ENCODE measurements at places on chromosomes 6 and 20.

DNA sequence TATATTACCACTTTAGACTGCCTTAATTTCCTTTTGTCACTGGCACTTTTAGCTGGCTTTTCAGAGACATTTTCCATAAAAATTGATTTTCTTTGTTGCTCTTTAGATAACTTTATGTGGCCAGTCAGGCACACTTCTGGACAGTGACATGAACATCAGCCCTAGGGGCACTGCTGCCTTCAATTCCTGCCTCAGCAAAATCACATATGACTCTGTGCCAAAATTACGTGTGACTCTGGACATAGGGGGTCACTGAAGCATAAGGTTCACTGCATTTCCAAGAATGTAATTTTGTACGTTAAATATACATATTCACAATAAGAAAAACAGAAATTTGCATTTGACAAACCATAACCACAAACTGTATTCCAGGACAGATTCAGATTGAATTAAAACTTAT lies 66.5 kb downstream of the ESF1 start:
- DNase-seq: no peak

- DNase-seq: no peak
Observed at GRCh38 chr20:31505903-31506302, 8.3 kb upstream of the HM13 start.

DNA sequence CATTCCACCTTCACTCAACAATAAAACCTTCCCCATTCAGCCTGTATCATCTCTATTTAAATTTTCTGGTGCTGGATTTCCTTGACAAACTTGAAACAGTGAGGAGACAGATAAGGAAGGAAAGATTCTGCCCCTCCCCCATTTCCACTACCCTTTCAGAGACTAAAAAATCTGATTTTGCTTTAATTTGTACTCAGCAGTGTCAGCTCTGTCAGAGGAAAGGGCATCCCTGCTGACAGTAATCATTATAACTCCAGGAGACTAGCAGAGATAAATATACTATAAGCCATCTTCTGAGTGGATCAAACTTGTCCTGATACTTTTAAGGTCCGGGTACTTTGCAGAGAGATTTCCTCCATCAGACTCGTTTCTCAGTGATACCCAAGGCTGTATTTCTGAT lies 155.6 kb downstream of the SAMD5 start:
- DNase-seq: no peak

DNA sequence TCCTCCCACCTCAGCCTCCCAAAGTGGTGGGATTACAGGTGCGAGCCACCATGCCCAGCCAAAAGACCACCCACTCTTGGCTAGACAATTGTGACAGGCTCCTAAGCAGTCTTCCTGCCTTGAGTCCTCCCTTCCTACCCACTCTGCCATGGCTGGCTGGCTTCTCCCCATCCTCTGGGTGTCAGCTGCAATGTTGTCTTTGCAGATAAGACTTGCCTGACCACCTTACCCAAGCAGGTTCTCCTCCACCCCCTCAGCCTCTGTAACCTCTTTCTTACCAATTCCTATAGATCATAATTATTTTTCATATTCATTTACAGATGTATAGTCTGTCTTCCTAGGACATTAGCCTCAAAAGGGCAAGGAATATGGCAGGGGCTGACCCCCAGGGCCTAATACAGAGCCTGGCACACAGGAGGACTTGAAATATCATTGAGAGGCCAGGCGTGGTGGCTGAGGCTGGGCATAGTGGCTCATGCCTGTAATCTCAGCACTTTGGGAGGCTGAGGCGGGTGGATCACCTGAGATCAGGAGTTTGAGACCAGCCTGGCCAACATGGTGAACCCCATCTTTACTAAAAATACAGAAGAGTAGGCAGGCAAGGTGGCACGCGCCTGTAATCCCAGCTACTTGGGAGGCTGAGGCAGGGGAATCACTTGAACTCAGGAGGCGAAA lies 28.7 kb upstream of the SPAG4 start:
- no peak for DNase-seq

- DNase-seq: no peak
Observed at GRCh38 chr20:38985603-38986170, 23.5 kb downstream of the DHX35 start.

DNA sequence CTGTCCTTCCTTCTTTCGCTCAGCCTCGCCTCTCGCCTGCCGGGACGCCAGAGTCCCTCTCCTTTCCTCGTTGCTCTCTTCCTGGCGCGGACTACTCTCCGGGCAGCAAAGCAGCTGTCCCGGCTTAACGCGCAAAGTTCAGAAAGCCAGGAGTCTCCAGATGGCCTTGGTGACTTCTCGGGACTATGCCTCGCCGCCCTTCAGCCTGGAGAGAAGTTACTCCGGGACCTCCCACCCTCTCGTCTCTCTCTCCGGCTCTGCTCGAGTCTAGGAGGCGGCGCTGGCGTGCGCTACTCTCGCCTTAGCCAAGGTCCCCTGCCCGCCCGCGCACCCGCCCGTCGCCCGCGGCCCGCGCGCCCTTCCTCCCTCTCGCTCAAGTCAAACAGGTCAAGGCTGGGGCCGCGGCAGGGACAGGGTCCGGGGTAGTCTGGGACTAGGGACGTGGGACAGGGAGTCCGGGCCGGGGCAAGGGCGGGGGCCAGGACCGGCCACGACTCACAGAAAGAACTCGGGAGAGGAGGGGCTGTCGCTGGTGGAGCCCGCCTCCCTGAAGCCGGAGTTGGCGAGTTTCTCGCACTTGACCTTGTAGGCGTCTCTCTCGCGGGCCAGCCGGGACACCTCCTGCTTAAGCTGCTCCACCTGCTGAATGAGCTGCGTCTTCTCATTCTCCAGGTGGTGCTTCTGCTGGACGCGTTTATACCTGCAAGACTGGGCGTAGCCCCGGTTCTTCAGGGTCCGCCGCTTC lies 1.5 kb downstream of the MAFB start:
- DNase-seq: no peak

DNA sequence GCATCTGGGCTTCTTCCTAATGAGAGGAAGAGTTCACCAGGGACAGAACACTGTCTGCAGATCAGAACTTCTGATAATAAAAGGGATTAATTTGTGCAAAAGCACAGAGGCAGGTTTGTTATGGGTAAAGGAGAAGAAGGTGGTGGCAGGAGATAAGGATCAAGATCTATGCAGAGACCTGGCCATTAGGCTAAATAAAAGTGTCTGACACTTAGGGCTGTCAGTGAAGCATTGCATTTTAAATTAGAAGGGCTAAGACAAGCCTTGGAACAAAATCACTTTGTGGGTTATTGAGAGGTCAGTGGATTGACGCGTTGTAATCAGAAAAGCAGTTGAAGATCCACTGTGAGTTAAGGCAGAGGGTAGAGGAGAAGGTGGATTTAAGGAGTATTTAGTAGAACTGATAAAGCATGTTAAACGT lies 76.8 kb downstream of the MAP3K4 start:
- DNase-seq: no peak

DNA sequence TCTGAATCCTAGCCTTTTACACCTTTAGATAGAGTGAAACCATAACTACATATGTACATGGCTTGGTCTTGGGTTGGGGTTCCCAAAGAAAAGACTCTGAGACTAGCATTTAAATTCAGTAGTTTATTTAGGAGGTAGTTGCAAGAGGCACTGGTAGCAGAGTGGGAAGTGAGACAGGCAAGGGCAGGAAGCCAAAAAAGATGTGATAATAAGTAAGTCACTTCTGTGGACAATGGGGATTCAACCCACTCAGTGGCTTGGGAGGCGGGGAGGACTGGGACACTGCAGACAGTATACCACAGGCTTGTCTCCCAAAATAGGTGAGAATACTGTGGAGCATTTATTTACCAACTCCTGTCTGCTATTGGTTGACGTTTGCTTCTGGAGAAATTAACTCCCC lies 131.9 kb downstream of the SLC24A3 start:
- DNase-seq: no peak

DNA sequence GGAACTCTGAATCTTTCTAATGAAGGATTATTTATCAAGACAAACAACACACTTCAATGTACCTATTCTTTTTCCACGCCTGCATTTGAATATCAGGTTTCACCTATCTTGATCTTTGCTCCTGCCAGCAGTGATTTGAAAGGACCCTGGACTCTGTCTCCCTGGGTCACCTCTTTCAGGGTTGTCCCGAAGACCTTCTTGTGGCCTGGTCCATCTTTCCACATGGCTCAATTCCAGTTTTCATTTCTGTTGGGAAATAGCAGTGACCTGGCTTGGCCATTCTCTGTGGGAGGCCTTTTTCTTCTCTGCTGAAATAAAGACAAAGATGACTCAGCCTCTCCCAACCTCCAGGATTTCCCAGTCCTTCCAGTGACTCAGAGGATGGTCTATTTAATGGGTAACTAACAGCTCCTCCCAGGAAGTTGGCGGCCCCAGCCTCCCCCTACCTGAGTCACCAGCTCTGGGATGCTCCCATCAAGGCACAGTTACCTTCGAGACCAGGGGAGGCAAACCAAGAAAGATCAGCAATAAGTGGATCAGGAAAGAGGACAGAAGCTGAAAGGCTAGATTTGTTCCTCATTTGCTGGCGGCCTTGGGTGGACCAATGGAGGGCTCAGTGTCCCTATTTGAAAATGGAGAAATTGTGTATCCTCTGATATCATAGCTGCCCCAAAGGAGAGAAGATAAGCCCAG lies 120.2 kb upstream of the RNF24 start:
- DNase-seq: no peak
